ENCODE measurements at places on chromosomes 3 and 15.

DNA sequence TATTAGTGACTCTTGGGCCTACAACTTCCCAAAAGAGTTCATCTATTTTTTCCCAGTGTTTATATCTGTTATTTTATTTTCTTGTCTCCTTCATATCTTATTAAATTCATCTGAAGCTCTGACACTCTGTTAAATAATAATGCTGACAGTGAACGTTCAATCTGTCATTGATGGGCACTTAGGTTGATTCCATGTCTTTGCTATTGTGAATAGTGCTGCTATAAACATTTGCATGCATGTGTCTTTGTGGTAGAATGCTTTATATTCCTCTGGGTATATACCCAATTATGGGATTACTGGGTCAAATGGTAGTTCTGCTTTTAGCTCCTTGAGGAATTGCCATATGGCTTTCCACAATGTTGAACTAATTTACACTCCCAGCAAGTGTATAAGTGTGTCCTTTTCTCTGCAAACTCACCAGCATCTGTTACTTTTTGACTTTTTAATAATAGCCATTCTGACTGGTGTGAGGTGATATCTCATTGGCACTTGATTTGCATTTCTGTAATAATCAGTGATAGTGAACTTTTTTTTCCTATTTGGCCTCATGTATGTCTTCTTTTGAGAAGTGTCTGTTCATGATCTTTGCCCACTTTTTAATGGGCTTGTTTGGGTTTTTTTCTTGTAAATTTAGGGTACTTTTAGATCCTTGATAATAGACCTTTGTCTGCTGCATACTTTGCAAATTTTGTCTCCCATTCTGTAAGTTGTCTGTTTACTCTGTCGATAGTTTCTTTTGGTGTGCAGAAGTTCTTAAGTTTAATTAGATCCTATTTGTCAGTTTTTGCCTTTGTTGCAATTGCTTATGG, 122.5 kb downstream of the LEKR1 start:
- no peak for DNase-seq
- no peaks in the 10 kb centered on the region for H3K27me3 ChIP-seq
- H3K4me1 ChIP-seq = no peaks in the 10 kb centered on the region
- H3K27ac ChIP-seq = no peak overlapping the region
- H3K36me3 ChIP-seq = no peaks in the 10 kb centered on the region
- no peak overlapping the region for H3K4me3 ChIP-seq

DNA sequence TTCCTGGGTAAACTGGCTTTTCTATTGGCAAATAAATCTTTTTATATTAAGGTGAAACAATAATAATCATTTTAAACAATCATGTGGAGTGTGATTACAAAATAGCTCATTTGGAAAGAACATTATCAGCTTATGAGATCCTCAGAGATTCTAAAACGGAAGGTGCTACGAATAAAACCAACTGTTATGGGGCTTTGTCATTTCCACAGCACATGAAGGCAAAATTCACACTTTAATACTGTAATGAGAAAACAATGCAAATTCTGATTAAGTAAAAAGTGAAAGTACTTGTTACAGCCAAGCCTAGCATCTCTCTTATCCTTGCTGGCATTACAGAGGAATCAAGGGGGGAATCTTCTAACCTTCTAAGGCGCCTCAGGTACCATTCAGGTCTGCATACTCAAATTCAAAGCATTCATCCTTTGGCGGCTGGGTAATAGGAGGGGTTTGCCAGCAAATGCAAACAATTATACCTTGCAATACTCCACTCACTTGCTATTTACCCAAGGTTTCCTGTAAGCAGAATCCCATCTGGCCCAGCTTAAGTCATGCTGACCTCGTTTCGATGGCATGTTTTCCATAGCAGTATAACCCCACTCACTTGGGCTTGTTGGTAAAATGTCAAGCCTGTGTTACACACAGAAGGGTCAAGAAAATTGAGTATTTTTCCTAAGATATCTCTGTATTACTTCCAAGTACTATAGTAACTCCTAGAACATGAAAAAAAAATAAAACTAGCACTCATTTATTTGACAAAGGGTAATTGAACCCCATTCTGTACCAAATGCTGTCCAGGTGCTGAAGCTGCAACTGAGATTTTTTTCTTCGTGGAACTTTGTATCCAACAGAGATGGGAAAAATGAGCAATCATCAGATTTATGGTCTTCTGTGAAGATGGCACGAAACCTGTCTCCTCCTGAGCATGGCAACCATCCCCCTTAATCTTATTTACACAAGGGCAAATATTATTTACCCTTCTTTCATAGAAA, 183.7 kb upstream of the LMCD1 start:
- H3K36me3 ChIP-seq = no peaks in the 10 kb centered on the region
- no peaks in the 10 kb centered on the region for H3K27me3 ChIP-seq
- DNase-seq = no peak
- no peaks in the 10 kb centered on the region for H3K4me1 ChIP-seq
- H3K4me3 ChIP-seq = no peak overlapping the region

DNA sequence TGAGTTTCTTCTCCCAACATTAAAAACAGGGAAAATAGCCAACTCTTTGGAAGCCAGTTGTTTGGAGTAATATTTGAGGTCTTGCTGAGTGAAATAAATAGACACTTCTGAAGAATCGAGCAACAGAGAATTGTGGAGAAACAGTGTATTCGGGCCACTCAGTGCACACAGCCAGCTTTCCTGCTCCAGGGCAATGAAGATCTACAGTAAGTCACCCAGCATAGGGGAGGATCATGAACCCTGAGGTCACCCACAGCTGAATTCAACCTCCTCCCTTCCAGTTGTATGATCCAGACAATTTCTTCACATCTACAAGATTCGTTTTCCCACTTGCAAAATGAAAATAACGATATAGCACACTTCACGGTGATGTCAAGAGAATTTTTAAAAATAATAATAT, 161.7 kb upstream of the BCL6 start:
- no peaks in the 10 kb centered on the region for H3K27me3 ChIP-seq
- no peaks in the 10 kb centered on the region for H3K36me3 ChIP-seq
- H3K27ac ChIP-seq = no peak overlapping the region
- DNase-seq = no peak
- H3K4me1 ChIP-seq = no peaks in the 10 kb centered on the region

DNA sequence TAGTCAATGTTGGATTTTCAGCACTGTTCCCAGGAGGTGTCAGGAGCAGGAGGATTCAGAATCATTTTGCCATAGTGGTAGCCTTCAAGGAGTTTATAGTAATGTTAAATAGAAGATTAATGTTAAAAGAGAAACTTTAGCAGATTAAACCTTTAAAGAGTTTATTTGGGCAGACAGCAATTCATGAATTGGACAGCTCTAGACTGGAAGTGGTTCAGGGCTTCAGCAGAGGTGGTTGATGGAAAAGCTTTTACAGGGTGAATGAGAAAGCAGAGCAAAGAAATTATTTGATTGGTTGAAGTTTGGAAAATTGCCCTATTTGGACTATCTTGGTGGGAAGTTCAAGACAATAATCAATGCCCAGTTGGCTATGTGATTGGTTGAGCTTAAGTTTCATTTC, 416.6 kb upstream of the TBL1XR1 start:
- H3K27ac ChIP-seq = peak overlapping the region; percentile 39
- no peaks in the 10 kb centered on the region for H3K36me3 ChIP-seq
- H3K4me3 ChIP-seq = no peak overlapping the region

DNA sequence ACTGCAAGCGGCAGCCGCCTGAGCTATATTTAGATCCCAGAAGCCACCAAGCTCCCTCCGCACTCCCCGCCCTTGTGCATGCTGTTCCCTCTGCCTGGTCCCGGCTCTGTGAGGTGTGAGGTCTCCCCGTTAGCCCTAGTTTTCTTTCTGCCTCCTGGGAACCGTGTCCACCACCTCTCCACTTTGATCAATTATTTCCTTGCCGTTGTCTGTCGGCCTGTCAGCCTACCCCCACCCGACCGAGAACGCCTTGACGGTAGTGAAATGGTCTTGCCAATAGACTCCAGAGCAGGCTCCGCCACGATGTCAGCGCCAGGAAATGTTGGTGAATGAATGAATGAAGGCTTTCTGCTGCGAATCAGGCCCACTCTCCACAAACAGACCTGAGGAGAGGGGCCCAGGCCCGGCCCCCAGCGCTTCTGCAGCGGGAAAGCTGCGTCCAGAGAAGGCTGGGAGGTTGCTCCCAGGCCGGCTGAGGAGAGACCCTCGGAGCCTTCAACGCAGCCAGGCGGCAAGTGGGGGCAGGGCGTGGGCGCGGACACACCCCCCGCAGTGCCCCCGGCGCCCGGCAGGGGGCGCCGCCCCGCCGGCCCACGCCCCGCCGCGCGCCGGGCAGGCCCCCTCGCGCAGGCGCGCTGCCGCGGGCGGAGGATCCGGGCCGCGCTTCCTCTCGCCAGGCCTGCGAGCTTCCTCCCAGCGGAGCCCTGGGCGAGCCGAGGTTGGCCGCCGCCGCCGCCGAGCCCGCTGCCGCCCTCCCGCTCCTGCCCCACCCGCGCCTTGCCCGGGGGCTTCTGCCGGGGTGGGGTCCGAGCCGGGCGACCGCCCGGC, at the start of gene CSK:
Gene CSK, plus strand, starts transcription at position 650 of the 828 bp plus-strand sequence. CDS start 16,218 bp downstream, outside the sequence.
- H3K27me3 ChIP-seq = no peaks in the 10 kb centered on the region
- H3K36me3 ChIP-seq = no peaks in the 10 kb centered on the region
- H3K27ac ChIP-seq = peak within 1 kb of the TSS; percentile 58
- DNase-seq = peak; percentile 76
- peaks cover 61% of the 10 kb centered on the region for H3K4me1 ChIP-seq

DNA sequence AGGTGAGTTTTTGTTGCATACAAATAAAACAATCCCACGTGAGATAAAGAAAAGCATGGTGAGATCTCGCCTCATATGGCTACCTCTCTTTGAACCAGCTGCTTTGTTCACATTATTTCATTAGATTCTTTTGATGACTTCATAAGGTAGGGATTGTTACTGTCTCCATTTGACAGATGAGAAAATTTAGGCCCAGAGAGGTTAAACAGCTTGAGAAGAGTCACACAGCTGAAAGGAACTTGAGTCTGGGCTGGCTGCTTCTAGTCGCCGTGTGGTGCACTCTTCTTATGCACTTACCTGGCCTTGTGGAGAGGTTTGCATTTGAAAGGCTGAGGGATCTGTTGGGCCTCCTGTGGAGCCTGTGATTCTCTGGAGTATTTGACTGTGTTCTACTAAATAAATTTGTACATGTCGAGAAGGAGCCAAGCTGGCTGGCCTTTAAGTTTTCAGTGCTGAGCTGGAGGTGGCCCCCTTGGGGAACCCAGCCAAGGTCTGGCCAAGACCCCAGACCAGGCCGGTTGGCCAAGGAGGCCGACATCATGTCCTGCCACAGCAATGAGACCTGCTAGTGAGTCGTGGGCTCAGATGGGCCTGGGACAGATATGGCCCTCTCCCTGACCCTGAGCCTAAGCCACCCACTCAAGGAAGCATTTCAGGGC, 125.1 kb downstream of the SMAD6 start:
- no peaks in the 10 kb centered on the region for H3K36me3 ChIP-seq
- no peak overlapping the region for H3K4me3 ChIP-seq
- H3K4me1 ChIP-seq = no peaks in the 10 kb centered on the region
- no peak for DNase-seq
- H3K27me3 ChIP-seq = no peaks in the 10 kb centered on the region
- no peak overlapping the region for H3K27ac ChIP-seq

GRCh38 chr3:129971351-129972052, 3.0 kb upstream of the TRH start:
- H3K36me3 ChIP-seq = no peaks in the 10 kb centered on the region
- no peak for DNase-seq
- peaks cover 17% of the 10 kb centered on the region for H3K4me1 ChIP-seq
- H3K27me3 ChIP-seq = peaks cover 11% of the 10 kb centered on the region
- no peak overlapping the region for H3K4me3 ChIP-seq
- H3K27ac ChIP-seq = no peak overlapping the region

DNA sequence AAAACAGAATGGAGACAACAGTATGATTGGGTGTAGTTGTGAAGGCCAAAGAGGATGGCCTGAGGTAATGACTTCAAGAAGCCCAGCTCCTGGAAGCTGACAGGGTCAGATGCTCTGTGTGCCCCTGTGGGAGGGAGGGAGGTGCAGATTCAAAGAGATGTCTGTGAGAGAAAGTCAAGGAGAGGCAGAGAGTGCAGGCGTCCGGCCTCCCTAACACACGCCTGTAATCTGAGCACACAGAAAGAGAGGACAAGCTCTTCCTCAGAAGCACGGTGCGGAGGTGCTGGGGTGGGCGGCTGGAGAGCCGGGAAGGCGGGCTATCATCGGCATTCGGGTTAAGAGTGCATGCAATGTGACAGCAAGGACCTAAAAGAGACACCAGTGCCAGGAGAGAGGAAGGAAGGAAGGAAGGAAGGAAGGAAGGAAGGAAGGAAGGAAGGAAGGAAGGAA, 238.2 kb upstream of the HES1 start:
- no peaks in the 10 kb centered on the region for H3K36me3 ChIP-seq
- no peak overlapping the region for H3K27ac ChIP-seq
- H3K27me3 ChIP-seq = no peaks in the 10 kb centered on the region
- no peak for DNase-seq

DNA sequence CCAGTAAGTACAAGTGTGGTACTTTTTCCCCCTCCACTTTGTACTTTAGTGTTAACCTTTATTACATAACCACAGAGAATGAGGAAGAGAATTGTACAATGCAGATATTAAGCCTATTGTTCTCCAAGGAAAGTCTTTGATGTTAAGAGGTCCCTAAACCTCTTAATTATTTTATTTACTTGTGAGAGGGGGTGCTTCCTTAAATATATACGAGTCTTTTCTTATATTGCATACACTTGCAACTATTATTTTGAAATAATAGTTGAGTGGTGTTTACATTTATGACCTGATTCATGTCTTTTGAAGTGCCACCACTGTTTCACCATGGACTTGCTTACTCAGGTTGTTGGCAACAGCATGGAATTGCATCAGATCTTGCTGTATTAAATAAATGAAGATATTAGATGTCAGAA, 10.1 kb downstream of the USP3 start:
- H3K4me1 ChIP-seq = peaks cover 74% of the 10 kb centered on the region
- H3K27ac ChIP-seq = no peak overlapping the region
- no peak overlapping the region for H3K4me3 ChIP-seq
- H3K27me3 ChIP-seq = no peaks in the 10 kb centered on the region

DNA sequence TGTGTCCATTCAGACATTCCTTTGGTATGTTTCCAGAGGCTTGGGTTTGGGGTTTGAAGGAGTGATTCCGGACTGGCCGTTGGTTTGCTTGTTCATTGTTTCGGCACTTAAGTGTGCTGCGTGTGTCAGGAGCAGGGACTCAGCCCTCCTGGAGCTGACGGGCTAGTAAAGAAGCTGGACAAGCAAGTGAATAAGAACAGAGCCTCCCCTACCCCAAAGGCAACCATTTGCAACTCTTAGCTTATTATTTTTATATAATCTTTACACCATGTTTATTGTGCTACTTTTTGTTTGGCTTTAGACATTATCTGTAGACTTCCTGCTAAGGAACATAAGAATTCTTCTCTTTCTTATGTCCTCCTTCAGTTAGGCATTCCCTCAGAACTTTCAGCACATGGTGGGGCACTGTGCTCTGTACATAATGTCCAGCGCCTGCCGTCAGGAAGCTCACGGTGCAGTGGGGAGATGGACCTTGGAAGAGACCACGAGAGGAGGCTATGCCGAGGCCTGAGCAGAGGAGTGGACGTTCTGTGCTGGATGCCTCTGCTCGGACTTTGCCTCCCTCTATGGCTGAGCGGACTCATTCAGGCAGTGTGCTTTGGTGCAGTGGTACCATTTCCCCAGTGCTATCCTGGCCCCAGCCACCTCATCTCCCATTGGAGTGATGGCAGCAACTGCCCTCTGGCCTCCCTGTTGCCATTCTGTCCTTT, 65.4 kb downstream of the EEFSEC start:
- DNase-seq = peak; percentile 9
- no peaks in the 10 kb centered on the region for H3K27me3 ChIP-seq
- peaks cover 10% of the 10 kb centered on the region for H3K4me1 ChIP-seq
- no peaks in the 10 kb centered on the region for H3K36me3 ChIP-seq
- no peak overlapping the region for H3K4me3 ChIP-seq

GRCh38 chr3:15808679-15809310, 11.0 kb upstream of the ANKRD28 start:
- no peaks in the 10 kb centered on the region for H3K4me1 ChIP-seq
- no peaks in the 10 kb centered on the region for H3K36me3 ChIP-seq
- no peaks in the 10 kb centered on the region for H3K27me3 ChIP-seq
- no peak overlapping the region for H3K4me3 ChIP-seq

Measured in thyroid gland (tissue), 4 donors.